ENCODE measurements at places on chromosomes 2 and 18. TPM values are rescaled to one million over a fixed set of nuclear protein-coding genes. Genes with fewer than 3 reads are reported as not detected.

The NEB gene
- total RNA-seq = under 0.01 TPM

DNA sequence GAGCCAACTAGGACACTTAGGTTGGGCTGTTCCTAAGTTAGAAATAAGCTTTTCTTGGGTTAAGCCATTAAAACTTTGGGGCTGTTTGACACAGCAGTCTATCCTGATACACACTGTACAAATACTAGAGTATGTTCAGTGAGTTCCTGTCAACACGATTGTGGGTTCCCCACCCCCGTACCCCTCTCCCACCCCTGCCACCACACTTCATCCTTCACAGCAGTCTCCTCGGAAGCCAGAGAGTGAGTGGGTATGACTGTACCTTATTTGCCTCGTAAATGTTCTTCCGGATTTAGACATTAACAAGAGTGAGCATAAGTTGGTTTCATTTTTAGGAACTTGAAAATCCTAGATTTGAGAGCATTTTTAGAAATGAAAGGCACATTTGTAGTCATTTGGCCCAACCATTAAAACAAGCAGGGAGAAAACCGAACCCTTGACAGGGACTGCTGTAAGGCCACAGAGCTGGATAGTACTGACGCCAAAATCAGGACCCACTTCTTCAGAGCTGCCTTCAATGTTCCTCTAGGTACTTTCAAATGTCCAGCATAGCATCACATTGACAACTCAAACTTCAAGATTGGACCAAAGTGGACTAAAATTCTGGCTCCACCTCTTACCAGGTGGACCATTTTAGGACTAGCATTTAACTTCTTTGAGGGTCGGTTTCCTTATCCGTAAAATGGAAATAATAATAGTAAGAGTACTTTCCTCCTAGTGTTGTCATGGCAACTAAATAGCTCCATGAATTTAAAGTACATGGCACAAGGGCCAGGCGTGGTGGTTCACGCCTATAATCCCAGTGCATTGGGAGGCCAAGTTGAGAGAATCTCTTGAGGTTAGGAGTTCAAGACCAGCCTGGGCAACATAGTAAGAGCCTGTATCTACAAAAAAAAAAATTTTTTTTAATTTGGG, 166.3 kb upstream of the SERTAD2 start:
- no peaks in the 10 kb centered on the region for H3K36me3 ChIP-seq
- no peak overlapping the region for H3K4me3 ChIP-seq
- H3K27ac ChIP-seq = no peak overlapping the region
- no peaks in the 10 kb centered on the region for H3K27me3 ChIP-seq

DNA sequence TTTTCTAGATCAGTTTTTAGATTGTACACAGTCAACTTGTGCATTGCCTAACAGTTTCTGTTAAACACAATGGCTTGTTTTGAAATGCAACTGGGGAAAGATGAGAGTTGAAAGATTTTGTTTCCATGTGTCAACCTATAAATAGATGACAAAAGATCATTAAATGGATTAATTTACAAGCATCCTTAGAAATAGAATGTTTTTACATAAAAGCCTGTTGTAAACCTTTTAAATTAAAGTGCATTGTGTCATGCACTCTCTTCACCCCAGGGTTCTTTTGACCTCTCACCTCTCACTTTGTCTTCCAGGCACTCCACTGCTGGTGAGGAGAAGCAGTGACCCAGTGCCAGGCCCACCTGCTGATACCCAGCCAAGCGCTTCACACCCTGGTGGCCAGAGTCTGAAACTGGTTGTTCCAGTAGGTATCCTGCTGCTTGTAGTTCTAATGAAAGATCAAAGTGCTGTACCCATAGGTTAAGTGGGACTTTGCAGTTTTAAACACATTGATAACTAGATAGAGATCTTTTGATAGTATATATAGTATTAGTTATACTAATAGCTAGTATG, 502.1 kb downstream of the PARD3B start:
- no peak overlapping the region for H3K4me3 ChIP-seq
- no peak for DNase-seq
- H3K36me3 ChIP-seq = no peaks in the 10 kb centered on the region

The EVA1A gene
- 89.2 TPM for total RNA-seq

GRCh38 chr2:98483257-98483861, 38.7 kb downstream of the INPP4A start:
- no peak overlapping the region for H3K4me3 ChIP-seq
- no peaks in the 10 kb centered on the region for H3K27me3 ChIP-seq
- DNase-seq = no peak
- H3K27ac ChIP-seq = no peak overlapping the region
- H3K4me1 ChIP-seq = peaks cover 12% of the 10 kb centered on the region

The ST8SIA3 gene
- not detected for total RNA-seq

DNA sequence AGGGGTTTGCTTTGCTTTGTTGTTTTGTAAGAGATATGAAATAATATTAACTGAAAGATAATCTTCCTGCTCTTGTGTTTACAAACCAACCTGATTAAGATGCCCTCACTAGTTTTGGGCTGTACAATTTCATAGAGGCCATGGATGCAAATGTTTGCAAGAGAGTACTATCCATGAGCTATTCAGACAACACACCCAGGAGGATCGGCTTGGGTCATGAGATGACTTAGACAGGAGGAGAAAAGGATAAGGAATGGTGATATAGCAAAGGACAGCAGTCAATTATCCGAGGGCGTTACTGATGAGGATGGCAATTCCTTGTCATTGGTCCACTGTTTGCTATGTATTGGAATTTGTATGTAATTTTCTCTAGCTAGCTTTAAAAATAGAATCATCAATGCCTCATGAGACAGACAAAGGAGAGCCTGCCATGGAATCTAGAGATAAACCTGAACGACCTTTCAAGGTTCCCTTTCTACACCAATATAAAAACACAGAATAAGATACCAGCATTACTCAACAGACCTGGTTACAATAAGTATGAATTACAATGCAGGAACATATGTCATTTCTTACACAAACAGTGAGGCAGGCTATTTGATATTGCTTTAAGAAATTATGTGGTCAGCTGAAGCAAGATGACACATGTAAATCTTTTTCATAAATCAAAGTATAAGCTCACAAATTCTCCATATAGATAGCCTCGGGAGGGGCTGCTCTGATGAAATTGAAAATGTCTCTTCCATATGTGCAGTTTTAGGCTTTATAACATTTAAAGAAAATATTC, 54.4 kb upstream of the SOS1 start:
- H3K27me3 ChIP-seq = no peaks in the 10 kb centered on the region
- no peak for DNase-seq
- no peaks in the 10 kb centered on the region for H3K4me1 ChIP-seq

- no peaks in the 10 kb centered on the region for H3K4me1 ChIP-seq
- no peak overlapping the region for H3K27ac ChIP-seq
- DNase-seq = no peak
Measured at GRCh38 chr18:63192885-63193349, 126.7 kb downstream of the BCL2 start.

The KCNJ3 gene
- not detected for total RNA-seq

DNA sequence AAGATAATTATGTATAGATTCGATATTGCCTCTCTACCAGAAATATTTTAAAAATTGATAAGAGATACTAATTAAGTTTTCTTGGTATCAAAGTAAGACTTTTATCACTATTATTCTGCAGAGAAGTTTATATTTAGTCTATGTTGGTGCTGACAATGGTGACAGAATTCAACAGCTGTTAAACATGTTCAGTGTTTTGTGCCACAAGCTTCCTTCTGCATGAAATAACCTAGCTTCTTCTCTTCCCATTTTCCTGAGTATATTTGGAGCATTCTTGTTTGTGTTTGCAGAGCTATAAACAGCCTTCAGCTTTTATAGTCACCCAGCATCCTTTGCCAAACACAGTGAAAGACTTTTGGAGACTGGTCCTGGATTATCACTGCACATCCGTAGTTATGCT, 229.2 kb upstream of the RAB12 start:
- peaks cover 8% of the 10 kb centered on the region for H3K4me1 ChIP-seq
- H3K27ac ChIP-seq = no peak overlapping the region
- peaks cover 27% of the 10 kb centered on the region for H3K36me3 ChIP-seq
- no peak overlapping the region for H3K4me3 ChIP-seq
- no peak for DNase-seq

DNA sequence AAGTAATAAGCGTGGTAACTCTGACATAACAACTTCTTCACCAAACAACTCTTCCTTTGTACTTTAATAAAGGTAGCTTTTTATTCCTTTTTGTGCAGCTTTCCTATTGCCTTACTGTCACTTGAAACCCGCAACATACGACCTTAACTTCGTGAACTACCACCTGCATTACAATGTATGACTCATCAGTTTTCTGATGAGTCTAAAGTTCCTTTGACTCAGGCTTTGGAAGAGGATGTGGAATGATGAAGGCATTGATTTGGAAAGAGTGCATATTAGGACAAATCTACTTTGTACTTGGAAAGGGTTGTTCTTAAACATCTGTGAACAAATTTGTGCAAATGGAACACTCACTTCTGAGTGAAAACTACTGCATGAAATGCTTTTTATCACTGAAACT, 1012.1 kb downstream of the TMEM182 start:
- no peaks in the 10 kb centered on the region for H3K36me3 ChIP-seq
- H3K4me1 ChIP-seq = no peaks in the 10 kb centered on the region
- H3K27me3 ChIP-seq = no peaks in the 10 kb centered on the region

Measured in IMR-90 (cell line).